ENCODE measurements at places on chromosomes 7 and 10.

GRCh38 chr7:22572292-22572691, 72.3 kb upstream of the STEAP1B start:
- peak; percentile 90 for DNase-seq

DNA sequence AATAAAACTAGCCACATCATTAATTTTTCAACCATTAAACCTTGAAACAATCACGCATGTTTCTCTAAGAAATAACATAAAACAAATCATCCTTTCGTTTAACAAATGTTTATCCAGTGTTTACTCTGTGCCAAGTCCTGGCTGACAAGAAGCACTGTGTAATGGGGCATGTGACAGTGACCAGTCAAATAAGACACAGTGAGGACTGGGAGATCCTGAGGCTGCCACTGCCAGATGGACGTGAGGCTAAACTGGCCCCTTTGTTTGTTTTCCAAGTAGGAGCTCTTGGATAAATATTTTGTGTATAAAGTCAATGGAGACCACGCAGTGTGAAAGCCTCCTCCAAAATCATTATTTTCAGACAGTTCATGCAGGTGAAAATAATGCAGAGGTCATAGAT, 626.2 kb downstream of the SUGCT start:
- DNase-seq: no peak

- no peak for DNase-seq
These were observed 98.4 kb downstream of the VOPP1 start for GRCh38 chr7:55473932-55474331.

DNA sequence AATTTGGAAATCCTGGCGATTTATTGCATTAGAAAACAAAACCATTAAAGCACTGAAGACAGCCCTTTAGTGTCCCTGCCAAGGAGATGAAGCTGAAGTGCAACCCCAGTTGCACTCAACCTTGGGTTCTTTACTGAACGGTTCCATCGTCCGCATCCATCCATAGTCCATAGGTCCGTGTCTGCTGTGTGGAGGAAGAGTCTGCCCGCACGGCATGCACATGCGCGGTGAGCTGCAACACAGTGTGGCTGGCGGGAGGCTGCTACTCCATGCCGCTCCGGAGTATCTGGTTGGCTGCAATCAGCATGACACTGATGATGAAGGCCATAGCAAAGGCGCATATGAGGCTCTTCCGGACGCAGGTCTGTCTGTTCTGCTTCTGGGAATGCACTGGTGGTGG, 624.6 kb downstream of the CALN1 start:
- DNase-seq: no peak

GRCh38 chr10:125711110-125711750, 8.3 kb upstream of the EDRF1 start:
- no peak for DNase-seq

DNA sequence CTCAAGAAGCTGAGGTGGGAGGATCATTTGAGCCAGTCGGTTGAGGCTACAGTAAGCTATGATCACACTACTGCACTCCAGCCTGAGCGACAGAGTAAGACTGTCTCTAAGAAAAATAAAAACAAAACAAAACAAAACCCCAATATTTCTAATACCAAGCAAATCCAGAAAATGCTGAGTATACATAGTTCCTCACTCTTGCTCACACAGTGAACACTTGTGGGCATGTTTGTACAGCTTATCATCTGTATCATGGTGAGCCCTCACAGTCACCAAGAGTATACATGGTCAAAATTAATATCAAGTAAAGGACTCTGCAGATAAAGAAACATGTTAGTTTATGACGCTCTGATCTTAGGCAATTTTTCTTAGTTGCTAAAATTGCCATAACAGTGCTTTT, 41.5 kb upstream of the C10orf67 start:
- no peak for DNase-seq

DNA sequence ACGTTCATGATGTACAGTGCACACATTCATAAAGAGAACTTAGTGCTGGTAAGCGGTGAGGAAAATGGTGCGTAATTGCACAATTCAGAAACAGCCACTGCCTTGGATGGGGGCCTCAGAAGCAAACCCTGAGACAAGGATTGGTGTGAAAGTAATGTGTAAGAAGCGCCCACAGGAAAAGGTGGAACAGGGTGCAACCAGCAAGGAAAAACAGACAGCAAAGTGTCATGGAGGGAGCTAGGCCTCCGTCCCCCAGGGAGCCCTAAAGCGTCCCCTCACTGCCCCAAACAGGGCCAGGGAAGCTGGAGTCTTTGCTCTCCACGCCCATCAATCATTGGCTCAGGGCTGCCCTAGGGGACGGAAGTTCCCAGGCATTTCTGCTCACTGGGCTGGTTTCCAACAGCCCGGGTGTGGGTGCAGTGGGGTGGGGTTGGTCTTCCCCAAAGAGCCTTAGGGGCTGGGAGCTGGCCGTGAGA, 9.6 kb upstream of the C10orf105 start:
- DNase-seq: peak; percentile 45

- DNase-seq: peak; percentile 51
These were observed 94.0 kb upstream of the LANCL2 start for GRCh38 chr7:55271069-55271626.

GRCh38 chr7:23490357-23491135, 20.3 kb upstream of the IGF2BP3 start:
- DNase-seq: peak; percentile 50

DNA sequence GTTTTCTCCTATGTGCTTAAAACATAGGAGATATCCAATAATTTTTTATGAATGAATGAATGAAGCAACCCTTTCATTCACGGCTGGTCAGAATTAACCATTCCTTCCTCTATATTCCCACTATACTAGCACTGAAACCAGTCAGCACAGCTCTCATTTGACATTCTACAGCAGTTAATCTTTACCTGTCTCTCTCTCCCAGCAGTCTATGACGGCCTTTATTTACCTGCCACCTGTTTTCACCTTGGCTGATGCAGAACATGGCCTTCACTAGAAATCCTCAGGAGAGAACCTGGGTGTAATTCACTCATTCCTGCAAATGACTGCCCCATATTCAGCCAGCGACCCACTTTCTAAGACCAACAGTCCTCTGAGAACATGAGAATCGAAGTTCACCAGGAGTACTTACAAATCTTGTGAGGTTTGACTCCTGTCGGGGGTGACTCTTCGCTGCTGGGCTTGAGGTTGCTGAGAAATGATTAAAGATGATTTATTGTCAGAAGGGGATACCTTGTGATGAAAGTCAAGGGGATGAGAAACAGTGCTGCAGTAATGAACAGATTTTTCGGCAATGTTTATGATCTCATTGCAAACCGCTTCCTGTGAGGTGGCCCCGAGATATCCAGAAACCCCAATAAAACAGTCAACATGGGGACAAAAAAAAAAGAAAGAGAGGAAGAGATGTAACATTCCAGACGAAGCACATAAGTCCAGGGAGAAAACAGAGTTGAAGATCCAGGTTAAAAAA, 30.9 kb upstream of the PDLIM1 start:
- DNase-seq: peak; percentile 76

GRCh38 chr7:90222811-90223725, 11.5 kb downstream of the STEAP2 start:
- peak; percentile 58 for DNase-seq

GRCh38 chr10:29263506-29263905, 25.4 kb upstream of the LYZL1 start:
- DNase-seq: no peak

- no peak for DNase-seq
These were observed 33.1 kb downstream of the STAMBPL1 start for GRCh38 chr10:88913127-88913526.

DNA sequence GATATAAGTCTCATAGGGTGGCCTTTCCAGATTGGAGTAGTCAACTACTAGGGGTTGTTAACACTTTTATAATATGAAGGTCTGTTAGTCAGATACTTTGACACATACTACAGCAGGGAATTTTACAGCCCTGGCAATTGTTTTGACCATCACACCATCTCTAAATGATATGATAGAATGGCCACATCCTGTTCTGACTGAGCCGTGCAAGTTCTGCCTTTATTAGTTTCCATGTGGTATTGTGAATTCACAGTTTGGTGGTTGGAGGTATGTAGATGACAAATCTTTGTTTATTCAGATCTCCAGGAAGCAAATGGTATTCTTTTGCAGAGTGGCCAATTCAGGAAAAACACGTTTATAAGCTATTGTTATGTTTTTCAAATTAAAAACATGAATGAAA, 83.0 kb downstream of the NRG3 start:
- DNase-seq: no peak

DNA sequence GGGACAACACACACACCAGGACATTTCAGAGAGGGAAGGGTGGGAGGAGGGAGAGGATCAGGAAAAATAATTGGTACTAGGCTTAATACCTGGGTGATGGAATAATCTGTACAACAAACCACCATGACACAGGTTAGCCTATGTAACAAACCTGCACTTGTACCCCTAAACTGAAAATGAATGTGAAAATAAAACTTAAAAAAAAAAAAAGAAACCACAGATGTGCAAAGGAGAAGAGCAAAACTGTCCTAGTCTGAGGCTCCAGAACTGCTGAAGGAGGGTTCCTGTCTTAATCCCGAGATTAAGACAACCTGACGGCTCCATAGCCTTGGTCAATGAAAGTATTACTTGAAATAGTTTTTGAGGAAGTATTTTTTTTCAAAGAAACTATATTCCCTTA, 423.0 kb downstream of the NEBL start:
- no peak for DNase-seq

DNA sequence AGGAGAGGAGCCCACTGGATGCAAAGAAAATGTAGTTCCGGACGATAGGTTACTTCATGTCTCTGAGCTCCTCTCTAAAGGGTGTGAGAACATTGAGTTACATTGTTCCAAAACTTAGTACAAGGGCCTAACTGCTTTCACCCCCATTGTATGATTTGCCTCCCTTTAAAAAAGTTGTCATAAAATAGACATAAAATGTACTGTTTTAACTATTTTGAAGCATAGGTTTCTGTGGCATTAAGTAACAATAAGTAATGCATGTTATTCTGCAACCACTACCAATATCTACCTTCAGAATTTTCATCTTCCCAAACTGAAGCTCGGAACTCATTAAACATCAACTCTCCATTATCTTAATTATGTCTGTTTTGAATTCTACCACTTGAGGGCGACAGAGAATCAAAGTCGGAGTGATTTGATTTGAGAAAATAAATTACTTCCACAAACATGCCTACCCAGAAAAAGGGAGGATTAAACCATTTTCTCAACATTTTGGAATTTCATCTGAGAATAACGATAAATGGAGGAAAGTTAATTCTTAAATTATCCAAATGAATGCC, 2.7 kb downstream of the IGFBP1 start:
- DNase-seq: peak; percentile 71

DNA sequence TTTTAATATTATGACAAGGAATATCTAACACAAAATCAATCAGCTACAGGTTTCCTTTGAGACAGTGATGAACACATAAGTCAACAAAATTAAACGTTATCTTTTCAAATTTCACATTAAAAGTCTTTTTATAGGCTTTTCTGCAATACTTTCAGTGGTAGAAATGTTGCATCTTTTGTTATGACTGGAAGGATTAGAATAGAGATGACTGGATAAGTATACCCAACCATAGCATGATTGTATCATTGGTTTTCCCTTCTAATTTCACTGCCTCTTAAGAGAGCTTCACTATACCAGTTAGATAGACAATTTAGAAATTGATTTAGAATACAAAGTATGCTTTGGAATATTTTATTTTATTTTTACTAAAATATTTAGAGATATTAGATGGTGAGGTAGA, 273.9 kb downstream of the PHF14 start:
- DNase-seq: no peak

DNA sequence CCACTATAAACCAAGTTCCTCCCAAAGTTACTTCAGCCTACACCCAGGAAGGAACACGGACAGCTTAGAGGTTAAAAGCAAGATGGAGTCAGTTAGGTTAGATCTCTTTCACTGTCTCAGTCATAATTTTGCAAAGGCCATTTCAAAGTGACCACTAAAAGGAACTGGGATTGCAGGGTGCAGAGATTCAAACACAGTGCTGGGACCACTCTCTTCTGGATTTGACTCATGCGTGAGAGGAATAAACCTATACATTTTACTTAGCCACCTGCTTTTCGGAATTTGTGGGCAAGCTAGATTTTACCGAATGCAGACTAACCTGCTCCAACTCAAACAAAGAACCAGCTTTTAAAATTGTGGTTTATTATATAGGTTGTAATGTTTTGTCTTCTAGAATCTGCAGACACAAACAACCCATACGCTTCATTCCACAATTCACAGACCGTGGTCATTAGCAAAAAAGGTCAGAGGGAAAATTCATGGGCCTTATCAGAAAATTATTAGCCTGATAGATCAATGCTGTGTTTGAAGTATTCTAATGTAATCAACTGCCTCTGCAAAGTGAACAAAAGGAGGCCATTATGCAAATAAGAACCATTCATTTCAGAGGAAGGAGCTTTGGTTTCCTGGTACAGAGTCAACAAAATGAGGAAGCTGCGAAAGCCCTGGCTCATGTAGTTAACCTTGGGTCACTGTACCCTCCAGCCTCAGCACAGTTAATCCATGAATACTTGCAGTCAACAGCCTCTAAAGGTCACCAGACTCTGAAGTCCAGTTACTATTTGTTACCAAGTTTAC, 342.7 kb upstream of the KLF6 start:
- DNase-seq: no peak

DNA sequence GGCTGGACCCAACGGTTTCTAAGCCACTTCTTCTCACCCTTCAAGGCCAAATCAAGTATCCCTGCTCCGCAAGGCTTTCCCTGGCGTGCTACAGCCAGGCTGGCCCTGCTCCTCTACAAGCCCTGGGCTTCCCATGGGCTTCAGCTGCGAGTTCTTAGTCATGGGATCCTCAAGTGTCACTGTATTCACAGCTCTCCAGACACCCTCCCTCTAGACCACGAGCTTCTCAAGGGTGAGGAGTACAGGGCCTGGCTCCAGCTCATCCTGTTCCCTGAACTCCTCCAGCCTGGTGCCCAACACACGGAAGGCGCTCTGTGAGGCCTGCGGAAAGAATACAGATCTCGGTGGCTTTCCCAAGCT, 38.8 kb downstream of the FAM53B start:
- DNase-seq: no peak

DNA sequence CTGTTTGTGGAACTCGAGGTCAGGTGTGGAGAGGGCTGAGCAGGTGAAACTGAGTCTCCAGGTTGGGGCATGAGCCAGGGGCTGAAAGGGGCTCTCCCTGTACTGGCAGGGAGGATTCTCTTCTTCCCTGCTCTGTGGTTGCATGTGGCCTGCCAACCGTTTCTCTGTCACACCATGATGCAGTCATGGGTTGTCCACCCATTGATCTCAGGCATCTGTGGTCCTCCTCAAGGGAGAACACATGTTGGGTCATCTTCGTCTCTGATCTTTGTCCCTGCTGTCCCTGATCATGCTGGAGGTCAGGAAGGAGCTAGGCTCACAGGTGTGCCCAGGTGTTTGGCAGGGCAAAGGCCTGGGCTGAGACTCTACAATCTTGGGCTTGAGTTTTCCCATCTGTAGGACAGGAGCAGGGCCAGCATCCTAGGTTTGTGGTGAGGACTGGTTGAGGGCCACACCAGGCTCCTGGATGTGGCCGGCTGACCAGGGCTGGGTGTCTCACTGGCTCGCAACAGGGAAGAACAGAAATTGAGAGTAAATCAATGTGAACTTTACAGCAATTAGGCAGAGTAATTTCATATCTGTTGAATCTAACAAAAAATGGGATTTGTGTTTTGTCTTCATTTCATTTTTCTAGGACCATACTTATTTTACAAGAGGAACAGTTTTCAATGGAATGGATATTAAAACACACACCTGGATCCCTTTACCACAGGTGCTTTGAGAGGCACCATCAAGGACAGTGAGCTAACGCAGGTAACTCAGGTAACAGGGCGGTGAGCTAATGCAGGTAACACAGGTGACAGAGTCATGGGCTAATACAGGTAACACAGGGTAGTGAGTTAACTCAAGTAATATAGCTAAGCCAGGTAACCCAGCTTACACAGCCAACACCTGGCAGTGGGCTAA, 58.5 kb upstream of the IGFBP3 start:
- DNase-seq: no peak

- DNase-seq: peak; percentile 38
These were observed 15.7 kb downstream of the ZFAND2A start for GRCh38 chr7:1144269-1144771.
